NCI-H1092 (cell line): ENCODE measurements at places on chromosomes 11 and 22.

- DNase-seq = no peak
Observed at GRCh38 chr22:30500628-30501027, 4.9 kb downstream of the SEC14L4 start.

DNA sequence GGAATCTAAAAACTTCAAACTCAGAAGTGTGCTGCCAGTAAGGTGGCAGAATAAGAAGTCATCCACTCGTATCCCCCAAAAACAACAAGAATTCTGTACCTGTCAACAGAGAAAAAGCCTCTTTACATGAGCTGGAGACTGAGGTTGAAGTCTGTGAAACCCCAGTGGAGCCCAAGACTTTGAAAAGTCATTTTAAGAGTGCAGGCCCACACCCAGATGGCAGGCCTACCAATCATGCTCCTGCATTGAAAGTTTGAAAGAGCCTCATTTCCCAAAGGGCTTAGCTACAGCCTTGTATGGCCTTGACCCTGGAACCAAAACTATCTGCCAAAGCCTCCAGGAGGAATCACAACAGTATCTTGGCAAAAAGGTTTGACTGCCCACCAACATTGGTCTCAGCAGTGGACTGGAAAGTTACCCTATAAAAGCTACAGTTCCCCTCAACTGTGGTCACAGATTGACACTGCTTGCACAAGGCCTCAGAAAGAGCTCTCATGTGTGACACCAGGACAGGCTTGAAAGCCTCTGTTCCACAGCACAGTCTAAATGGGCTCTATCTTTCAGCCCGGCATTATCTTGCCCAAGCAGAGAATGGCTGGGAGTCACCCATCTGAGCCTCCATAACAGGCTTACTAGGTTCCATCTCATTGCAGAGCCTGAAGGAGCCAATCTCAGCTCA lies 47.7 kb downstream of the SLC22A9 start:
- DNase-seq = no peak

DNA sequence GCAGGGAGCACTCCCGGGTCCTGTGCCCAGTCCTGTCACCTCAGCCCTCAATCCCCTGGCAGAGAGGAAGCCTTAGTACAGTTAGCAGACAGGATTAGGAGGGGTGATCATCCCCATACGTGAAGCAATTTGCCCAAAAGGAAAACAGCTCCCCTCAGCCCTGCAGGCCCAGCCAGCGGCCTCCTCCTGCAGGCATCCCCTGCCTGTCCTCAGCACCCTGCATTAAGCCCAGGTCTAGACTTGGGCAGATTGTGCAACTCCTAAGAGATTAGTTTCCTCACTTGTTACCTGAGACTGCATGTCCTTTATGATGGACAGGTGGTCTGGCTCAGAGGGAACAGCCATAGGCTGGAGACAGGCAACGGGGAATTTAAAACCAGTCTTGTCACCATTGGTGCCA lies 95.5 kb upstream of the TMEM45B start:
- no peak for DNase-seq

GRCh38 chr11:66641834-66642233 lies 3.3 kb downstream of the RBM4 start:
- DNase-seq = no peak

DNA sequence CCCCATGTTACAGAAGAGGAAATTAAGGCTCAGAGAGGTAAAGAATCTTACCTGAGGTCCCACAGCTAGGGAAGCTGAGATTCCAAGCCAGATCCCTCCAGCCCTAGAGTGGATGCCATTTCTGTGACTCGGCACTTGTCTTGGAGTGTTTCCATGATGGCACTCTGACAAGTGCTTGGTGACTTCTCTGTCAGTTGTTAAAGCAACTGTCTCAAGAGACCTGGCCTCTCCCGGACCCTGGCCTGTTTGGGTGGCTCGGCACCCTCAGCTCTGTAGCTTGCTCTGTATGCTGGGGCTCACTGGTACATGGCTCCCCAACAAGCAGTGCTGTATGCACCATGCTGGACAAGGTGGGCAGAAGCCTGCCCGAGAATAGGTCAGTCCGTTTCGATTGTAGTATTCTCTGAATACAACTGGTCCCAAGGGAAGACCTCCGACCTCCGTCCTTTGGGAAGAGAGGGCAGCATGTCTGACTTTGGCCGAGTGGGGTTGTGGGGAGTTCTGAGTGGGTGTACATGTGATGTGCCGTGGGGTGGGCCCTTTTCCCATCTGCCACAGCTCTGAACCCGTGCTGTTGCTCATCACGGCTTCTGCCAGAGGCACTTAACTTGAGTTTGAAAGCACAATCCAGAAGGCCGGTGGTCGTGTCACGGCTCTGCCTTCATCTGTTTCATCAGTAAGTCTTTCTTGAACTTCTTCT lies 12.4 kb downstream of the ACO2 start:
- DNase-seq = no peak
